CD4-positive, alpha-beta T cell (primary cell): ENCODE measurements at places on chromosomes 1 and 21.

GRCh38 chr1:226248091-226248490 lies 24.6 kb downstream of the MIXL1 start:
- no peak for DNase-seq
- no peaks in the 10 kb centered on the region for H3K27me3 ChIP-seq
- H3K27ac ChIP-seq: no peak overlapping the region
- H3K36me3 ChIP-seq: peaks cover 7% of the 10 kb centered on the region
- no peak overlapping the region for H3K4me3 ChIP-seq

- H3K36me3 ChIP-seq: no peaks in the 10 kb centered on the region
- DNase-seq: no peak
- H3K27me3 ChIP-seq: peaks cover 7% of the 10 kb centered on the region
- H3K4me3 ChIP-seq: no peak overlapping the region
- no peaks in the 10 kb centered on the region for H3K4me1 ChIP-seq
Observed at GRCh38 chr1:34055818-34056217, 109.2 kb downstream of the CSMD2 start.

GRCh38 chr1:208251015-208251414 lies 6.8 kb upstream of the PLXNA2 start:
- H3K4me3 ChIP-seq: no peak overlapping the region
- DNase-seq: no peak
- H3K4me1 ChIP-seq: no peaks in the 10 kb centered on the region

GRCh38 chr1:206703661-206704060 lies 19.0 kb downstream of the MAPKAPK2 start:
- H3K27ac ChIP-seq: peak overlapping the region; percentile 35
- no peak overlapping the region for H3K4me3 ChIP-seq
- no peaks in the 10 kb centered on the region for H3K27me3 ChIP-seq
- peaks cover 89% of the 10 kb centered on the region for H3K4me1 ChIP-seq

DNA sequence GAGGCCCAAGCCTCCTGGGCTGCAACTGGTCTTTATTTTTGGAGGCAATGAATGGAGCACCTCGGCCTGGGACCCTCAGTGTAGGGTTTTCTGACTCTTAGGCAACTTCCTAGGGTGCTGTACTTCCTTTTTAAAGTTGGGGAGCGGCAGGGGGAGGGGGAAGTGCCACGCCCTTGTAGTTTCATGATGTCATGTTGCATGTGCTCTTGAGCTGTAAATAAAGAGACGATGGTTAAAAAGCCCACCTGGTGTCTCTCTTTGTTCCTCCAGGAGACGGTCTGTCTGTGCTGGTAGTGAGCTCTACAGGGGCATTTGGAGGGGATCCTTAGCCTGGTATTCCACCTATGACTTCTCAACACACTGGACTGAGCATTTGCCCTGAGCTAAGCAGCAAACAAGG lies 10.3 kb upstream of the AGTRAP start:
- H3K36me3 ChIP-seq: no peaks in the 10 kb centered on the region
- DNase-seq: no peak
- peaks cover 35% of the 10 kb centered on the region for H3K4me1 ChIP-seq
- no peaks in the 10 kb centered on the region for H3K27me3 ChIP-seq

- no peak overlapping the region for H3K4me3 ChIP-seq
- H3K36me3 ChIP-seq: no peaks in the 10 kb centered on the region
- H3K4me1 ChIP-seq: no peaks in the 10 kb centered on the region
- no peak for DNase-seq
- no peak overlapping the region for H3K27ac ChIP-seq
Observed at GRCh38 chr1:230291731-230292620, 134.2 kb downstream of the PGBD5 start.
